ENCODE measurements at places on chromosomes 2 and 18.

DNA sequence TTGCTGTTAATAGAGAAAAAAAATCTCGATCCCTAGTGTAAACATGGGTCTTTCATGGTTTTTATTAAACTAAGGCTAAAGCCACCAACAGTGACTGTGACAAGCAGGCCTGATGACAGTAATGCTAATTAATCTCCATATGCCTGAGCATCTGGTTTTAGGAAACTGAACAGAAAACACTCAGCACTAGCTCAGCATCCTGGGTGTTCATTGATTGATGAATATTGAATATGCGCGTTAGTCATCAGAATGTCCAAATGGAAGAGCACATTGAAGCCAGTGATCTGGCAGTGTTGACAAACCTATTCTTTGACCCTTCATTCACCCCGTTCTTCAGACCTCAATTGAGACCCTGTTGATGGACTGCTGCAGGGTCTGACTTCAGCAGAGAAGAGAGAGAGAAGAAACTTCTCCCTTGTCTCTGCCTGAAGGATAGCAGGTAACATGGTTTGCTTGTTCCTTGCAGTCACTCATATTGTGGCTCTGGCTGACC lies 283.8 kb downstream of the RDH14 start:
- DNase-seq: no peak

- DNase-seq: no peak
Observed at GRCh38 chr18:28916456-28916855, 739.5 kb upstream of the CDH2 start.

DNA sequence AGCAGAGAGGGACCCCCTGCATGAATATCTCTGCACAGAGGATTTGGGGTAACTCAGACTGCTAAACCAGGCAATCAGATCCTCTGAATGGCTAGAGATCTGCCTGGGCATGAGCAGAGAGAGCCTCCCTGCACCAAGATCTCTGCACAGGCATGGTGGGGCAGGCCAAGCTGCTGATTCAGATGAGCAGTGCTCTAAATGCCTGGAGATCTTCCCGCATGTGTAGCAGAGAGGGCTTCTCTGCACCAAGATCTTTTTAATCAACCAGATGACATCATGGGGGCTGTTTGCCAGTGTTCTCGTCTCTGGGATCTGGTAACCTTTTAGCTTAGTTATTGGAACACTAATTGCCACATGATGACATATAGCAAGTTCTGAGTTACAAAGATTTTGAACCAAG lies 301.3 kb upstream of the GALNT5 start:
- DNase-seq: no peak

GRCh38 chr2:69994166-69994565 lies 32.7 kb upstream of the ASPRV1 start:
- DNase-seq: no peak

- DNase-seq: no peak
Observed at GRCh38 chr2:120738117-120738516, 2.4 kb downstream of the GLI2 start.

DNA sequence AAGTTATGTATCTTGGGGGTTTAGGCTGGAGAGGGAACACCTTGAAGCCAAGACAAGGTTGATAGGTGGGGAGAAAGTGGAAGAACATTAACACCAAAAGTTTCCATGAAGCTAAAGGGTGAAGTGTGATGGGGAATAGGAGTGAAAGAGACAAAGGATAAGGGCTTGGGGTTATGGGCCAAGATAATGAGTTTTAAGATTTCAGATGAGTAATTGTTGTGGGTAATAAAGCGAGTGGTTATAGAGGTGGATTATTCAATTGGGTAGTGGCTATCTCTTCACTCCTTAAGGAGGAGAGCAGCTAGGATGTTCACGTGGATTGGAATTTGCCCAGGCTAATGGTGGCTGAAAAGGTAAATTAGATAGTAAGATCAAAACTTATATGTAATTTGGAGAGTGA lies 29.8 kb downstream of the EML4 start:
- no peak for DNase-seq

DNA sequence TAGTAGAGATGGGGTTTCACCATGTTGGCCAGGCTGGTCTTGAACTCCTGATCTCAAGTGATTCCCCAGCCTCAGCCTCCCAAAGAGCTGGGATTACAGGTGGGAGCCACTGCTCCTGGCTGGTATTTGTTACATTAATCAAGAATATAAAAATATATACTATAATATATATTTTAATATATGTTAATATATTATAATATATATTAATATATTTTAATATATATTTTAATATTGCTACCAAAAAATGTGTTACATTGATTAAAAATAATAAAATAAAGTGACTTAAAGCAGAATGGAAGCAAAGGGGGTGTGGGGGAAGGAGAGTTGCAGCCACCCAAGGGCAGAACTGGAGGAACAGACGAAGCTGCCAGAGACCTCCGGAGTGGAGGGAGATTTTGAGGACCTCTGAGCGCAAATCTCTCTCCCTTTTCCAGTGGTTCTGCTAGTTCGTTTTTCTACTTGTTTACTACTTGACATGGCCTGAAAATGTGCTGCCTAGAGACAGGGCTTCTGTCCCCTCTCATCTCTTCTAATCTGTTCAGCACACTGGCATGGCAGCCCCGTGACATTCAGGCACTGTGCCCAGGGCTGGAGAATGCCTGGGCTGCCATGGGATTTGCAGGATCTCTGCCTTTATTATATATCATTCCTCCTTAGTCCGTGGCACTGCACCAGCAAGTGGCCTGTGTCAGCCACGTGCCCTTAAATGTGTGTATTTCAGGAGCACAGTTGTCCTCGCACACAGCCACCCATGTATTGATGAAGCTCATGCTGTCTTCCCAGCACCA lies 47.9 kb upstream of the RAB12 start:
- DNase-seq: no peak

- no peak for DNase-seq
Observed at GRCh38 chr18:65942854-65943253, 192.0 kb downstream of the CDH7 start.

- DNase-seq: no peak
Observed at GRCh38 chr2:216775043-216775453, 79.7 kb upstream of the IGFBP5 start.

- DNase-seq: no peak
Observed at GRCh38 chr2:39433586-39434195, 3.4 kb downstream of the MAP4K3 start.
